ENCODE measurements at places on chromosomes 1 and 21. TPM values are rescaled to one million over a fixed set of nuclear protein-coding genes. Genes with fewer than 3 reads are reported as not detected.

- DNase-seq: no peak
Observed at GRCh38 chr1:114755006-114755931, 2.5 kb downstream of the CSDE1 start.

NEK2 gene
- total RNA-seq: 0.32 TPM

DNA sequence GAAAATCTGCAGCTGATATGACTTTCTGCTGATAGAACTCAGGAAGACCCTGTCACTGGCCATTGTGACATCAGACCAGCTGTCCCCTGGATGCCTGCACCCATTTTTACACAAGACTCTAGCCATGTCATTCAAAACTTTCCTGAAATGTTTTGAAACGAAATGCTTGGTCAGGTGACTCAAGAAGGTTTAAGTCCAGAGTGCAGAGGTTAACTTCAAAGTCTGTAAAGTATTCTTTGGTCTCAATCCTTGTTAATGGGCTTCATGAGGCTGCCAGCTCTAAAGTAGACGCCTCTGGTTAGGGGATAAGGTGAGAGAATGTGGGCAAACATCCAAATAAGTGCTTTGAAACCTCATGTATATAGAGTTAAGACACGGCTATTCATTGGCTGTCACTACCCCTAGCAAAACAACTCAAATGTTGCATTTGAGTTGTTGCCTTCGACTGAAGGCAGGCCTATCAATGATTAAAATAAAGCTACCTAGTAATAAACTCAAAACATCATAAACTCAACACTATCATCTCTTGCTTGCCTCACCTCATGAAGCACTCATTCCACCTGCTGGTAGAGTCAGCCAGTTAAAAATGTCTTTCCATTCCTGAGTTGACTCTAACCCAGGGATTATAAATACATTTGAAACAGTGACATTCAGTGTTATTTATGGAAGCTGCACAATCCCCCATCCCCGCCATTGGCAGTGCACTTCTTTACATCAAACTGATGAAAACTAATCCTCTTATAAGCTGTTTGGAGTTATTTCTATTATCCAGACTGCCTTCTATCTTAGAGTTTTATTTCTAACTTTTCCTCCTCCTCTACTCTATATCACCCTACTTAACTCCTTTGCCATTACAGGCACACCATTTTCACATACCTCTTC, 26.0 kb downstream of the RABIF start:
- no peak for DNase-seq

DNA sequence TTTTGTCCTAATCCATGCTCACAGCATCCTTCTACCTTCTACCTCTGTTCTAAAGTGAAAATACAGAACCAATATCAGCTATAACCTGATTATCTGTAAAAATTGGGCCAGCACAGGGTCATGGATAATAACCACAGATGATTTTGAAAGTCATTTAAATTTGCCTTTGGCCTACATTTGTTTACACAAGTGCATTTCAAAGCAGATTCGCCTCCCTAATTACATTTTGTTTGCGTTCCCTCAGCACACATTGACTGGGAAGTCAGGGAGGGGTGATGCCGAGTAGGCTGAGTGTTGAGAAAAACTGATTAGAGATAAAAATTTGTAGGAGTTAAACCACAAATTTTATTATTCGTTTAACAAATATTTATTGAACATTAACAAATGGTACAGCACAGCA, 19.2 kb upstream of the RGS8 start:
- no peak for DNase-seq

C21orf58 gene
- 1.2 TPM for total RNA-seq

DNA sequence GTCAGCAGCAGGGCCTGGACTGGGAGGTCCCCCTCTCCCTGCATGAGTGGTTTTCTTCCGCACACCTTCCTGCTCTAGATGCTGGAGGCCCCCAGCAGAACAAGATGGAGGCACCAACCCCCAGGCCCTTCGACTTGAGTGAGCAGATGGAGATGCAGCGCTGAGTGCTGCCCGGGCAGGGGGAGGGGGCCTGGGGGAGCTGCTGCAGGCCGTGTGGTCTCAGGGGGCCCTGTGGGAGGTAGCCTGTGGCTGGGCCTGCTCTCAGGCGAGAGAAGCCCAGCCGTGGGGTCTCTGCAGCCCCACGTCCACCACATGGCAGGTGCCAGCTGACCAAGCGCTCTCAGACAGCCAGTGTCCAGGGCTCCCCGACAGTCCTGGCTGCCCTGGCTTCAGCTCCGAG, 1.2 kb upstream of the FAAP20 start:
- no peak for DNase-seq

- no peak for DNase-seq
Observed at GRCh38 chr1:90704817-90705216, 12.3 kb downstream of the BARHL2 start.

DNA sequence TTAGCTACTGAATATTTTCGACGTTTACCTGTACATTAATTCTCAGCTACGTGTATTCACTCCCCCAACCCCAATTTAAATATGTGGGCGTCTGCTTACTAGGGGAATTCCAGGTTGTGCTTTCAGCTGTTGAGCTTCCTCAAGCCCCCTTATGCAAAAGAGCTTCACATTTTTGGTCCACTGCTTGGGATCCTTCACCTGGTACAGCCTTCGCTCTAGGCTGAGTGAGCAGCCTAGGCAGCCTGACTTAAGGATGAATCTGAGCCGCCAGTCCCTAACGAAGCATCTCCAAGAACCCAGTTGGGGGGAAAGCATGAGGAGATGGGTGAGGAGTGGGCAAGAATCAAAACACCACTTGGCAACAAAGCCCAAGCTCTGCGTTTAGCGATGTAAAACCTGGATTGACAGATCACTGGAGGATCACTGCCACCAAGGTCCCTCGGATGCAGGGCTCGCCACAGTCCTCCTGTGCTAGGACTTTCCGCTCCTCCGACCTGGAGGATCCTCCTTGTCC, 674 bp downstream of the BCL10 start:
- DNase-seq: no peak

GRCh38 chr1:94118471-94118870, 2.5 kb downstream of the ABCA4 start:
- DNase-seq: no peak

AQP10 gene
- total RNA-seq: not detected

PTPN7 gene
- total RNA-seq: 0.51 TPM

DNA sequence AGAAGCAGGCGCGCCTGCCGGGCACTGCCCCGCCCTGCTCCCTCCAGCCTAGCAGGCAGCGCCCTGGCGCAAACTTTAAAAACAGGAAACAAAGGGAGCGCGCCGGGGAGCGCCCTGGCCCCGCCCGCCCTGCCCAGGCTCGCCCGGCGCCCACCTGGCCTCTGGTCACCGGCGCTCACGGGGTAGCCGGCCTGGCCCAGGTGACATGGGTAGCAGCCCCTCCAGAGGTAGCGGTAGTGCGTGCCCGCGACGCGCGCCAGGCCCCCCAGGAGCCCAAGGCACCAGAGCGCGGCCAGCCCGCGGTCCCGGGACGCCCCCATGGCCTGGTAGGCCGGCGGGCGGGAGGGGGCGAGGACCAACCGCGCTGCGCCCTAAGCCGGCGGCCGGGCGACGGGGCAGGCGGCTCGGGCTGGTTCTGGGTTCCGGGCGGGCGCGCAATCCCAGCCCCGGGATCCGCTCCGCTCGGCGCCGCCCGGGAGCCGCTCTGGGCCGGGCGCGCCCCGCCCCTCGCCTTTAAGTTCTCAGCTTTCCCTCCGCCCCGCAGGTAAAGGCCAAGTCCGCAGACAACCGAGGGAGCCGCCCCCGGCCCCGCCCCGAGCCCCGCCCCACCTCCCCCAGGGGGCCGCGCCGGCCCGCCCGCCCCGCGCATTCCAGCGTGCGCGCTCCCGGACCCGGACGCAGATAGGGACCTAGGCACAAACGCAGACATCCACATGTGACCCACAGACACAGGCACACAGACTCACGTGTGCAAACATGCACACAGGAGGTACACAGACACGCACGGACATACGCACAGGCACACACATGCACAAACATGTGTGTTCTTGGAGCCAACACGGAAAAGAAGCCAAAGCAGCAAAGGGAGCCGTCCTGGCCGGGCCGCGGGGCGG, 76.7 kb downstream of the ARHGEF16 start:
- peak; percentile 88 for DNase-seq

GCSAML gene
- total RNA-seq: 0.05 TPM

DNA sequence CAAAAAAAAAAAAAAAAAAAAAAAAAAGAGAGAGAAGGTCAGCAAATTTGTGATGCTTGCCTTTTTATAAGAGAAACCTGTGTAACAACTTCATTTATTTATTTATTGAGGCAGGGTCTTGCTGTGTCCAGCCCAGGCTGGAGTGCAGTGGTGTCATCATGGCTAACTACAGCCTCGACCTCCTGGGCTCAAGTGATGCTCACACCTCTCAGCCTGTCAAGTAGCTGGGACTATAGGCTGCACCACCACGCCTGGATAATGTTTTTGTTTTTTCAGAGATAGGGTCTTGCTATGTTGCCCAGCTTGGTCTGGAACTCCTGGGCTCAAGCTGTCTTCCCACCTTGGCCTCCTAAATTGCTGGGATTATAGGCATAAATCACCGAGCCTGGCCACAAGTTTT, 42.4 kb downstream of the DHCR24 start:
- DNase-seq: no peak

NHLH1 gene
- not detected for total RNA-seq

GRCh38 chr1:198328458-198329032, 171.7 kb downstream of the NEK7 start:
- no peak for DNase-seq

GRCh38 chr1:115134231-115134630, 44.9 kb upstream of the TSPAN2 start:
- no peak for DNase-seq

DNA sequence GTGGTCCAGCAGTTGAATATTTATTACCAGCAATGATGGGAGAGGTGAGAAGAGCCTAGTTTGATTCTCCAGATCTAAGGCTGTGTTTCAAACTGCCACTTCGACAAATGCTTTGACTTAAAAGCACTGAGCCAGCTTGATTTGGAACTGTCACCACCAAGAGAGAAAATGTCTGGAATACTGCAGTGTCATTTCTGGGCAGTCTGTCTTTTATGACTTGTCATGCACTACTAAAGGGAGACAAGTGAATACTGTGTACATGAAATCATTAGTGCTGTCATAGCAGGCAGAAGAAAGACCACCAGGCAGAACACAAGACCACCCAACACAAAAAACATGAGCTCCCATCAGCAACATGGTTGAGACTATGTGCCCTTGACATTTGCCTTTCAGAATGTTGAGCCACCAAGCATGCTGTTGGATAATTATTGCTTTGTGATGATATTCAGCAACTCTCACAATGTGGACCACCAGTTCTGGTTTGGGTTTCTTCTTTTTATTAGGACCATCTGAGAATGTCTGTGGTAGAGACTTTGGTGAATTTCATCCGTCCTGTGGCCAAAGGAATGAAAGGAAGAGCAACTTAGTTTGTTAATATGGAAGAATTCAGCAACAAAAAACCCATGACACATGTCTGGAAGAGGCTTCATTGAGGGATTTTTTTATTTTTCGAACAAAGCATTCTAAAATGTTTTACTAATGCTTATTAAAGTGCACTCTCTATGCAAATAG, 125.8 kb downstream of the NTMT2 start:
- DNase-seq: no peak

DNA sequence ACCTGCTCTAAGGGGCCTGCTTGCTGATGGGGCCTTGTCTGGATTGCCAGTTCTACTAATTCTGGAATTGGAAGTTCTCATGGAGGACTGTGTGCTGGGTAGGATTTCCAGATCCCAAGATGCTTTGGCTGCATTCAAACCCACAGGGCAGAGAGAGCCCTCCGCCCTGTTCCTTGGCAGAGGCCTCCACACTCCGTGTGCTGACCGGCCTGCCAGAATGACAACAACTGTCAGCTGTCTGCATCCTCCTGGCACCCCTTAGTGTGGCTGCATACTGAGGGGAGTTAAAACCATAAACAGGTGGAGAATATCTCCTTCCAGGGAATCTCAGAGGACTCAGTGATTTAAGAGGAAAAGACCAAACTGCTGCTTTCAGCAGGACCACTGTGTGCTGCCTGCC, 60.7 kb downstream of the ADARB1 start:
- no peak for DNase-seq

DNA sequence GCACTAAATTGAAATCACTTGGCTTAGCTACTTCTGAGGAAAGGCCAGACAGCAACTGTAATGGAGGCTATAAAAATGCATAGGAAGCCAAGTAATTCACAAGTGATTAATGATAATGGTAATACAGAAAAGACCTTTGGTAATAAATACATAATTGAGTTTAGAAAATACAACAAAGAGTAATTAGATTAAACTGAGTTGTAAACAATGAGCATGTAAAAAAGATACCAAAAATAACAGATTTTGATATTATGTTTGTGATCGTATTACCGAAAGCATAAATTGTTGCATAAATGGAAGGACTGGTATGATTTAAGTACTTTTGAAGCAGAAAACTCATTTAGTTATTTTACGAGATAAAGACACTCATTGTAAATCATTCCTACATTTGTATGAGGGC, 556.7 kb upstream of the TMPRSS15 start:
- no peak for DNase-seq

DNA sequence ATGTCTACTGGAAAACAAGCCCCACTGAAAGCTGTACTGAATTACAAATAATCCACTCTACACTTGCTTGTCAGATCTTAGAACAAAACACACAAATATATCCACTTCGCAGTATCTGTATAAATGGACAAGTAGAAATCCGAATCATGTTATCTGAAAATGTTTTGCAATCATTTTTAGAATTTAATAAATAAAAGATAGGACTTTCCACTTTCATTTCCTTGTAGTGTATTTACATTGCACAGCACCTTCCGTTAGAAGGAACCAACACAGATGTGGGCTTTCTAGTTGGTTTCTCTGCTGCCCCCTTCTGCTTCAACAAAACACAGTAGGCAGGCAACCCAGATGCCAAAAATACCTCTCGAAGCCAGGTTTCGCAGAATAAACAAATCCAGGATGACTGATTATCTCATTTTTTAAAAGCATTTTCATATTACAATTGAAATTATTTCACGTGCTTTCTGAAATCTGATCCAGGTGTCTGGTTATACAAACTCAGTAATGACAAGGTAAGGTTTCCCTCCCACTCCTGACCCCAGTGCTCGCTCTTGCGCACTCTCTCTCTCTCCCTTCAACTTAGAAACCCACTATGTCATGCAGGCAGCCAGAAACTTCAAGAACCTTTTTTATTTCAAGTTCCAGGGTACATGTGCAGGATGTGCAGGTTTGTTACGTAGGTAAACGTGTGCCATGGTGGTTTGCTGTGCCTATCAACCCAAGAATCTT, 389.9 kb downstream of the SMYD3 start:
- DNase-seq: no peak

GRCh38 chr21:14926186-14926585, 138.6 kb downstream of the NRIP1 start:
- DNase-seq: no peak

Measured in Right ventricle myocardium inferior (tissue), 1 donor.